ENCODE measurements at places on chromosomes 12 and 14.

GRCh38 chr14:99708449-99708848 is 24.4 kb downstream of the CYP46A1 start:
- DNase-seq: no peak

- no peak for DNase-seq
These were observed 23.7 kb downstream of the HEBP1 start for GRCh38 chr12:12976366-12976765.

GRCh38 chr14:67674480-67675218 is at the start of gene VTI1B:
TSS of gene VTI1B (minus strand) at chr14:67674632. CDS start at chr14:67674489, 143 bp downstream.
- peak; percentile 94 for DNase-seq

- DNase-seq: no peak
These were observed 196.3 kb downstream of the PAX9 start for GRCh38 chr14:36857842-36858445.

- no peak for DNase-seq
These were observed 74.2 kb upstream of the C14orf180 start for GRCh38 chr14:104505085-104506074.

- no peak for DNase-seq
These were observed 40.4 kb upstream of the BICD1 start for GRCh38 chr12:32066206-32066605.
